ENCODE measurements at places on chromosomes 16 and 17. TPM values are rescaled to one million over a fixed set of nuclear protein-coding genes. Genes with fewer than 3 reads are reported as not detected.

The SLC13A2 gene
- not detected for total RNA-seq

The SOCS3 gene
- 4.5 TPM for total RNA-seq

The FLYWCH1 gene
- total RNA-seq, result 42.2 TPM

The RAB40C gene
- total RNA-seq, result 15.6 TPM

The DBNDD1 gene
- total RNA-seq, result 25.9 TPM

The PIPOX gene
- 0.71 TPM for total RNA-seq

The CHP2 gene
- total RNA-seq, result 0.56 TPM

The KRTAP2-3 gene
- total RNA-seq, result not detected

The OTOP3 gene
- not detected for total RNA-seq

The MT1M gene
- 10.0 TPM for total RNA-seq

The ADAD2 gene
- total RNA-seq, result not detected

The TMEM132E gene
- not detected for total RNA-seq

The CLEC3A gene
- not detected for total RNA-seq

The CXCL16 gene
- 1.2 TPM for total RNA-seq

The PYCARD gene
- total RNA-seq, result 16.4 TPM

The WNK4 gene
- not detected for total RNA-seq

The TPSD1 gene
- 2.5 TPM for total RNA-seq

The SNRNP25 gene
- total RNA-seq, result 71.6 TPM

The CLDN6 gene
- total RNA-seq, result not detected

The CTF1 gene
- total RNA-seq, result 2.3 TPM

The TBC1D3I gene
- total RNA-seq, result 0.25 TPM

The MPP2 gene
- total RNA-seq, result 0.39 TPM

Measured in gastrocnemius medialis (tissue), 4 donors.